HepG2 (cell line): ENCODE measurements at places on chromosomes 1 and 21.

- DNase-seq, result no peak
Measured at GRCh38 chr1:236851871-236852270, 56.8 kb downstream of the MTR start.

DNA sequence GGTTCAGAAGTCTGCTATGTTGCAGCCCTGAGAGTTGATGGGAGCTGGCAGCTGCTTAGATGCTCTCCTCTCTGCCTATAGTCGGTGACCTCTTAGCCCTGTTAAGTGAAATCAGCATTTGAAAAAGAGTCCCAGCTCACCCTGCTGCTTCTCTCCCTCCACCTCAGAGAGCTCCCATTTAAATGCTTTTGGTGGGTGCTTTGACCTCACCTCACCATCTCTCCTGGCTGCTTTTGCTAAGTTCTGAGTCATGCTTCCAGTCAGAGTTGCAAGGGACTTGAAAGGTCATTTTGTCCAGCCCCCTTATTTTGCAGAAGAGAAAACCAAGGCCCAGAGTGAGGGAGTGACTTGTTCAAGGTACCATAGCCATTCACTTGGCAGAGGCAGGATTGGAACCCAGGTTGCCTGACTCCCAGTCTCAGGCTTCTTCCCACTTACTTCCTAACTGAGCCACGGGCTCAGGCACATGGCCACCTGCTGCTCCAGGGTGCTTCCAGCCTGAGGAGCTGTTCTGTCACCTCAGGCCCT, 3.3 kb downstream of the MAPKAPK2 start:
- no peak for DNase-seq

GRCh38 chr1:65894738-65895605, 102.3 kb downstream of the PDE4B start:
- no peak for DNase-seq

DNA sequence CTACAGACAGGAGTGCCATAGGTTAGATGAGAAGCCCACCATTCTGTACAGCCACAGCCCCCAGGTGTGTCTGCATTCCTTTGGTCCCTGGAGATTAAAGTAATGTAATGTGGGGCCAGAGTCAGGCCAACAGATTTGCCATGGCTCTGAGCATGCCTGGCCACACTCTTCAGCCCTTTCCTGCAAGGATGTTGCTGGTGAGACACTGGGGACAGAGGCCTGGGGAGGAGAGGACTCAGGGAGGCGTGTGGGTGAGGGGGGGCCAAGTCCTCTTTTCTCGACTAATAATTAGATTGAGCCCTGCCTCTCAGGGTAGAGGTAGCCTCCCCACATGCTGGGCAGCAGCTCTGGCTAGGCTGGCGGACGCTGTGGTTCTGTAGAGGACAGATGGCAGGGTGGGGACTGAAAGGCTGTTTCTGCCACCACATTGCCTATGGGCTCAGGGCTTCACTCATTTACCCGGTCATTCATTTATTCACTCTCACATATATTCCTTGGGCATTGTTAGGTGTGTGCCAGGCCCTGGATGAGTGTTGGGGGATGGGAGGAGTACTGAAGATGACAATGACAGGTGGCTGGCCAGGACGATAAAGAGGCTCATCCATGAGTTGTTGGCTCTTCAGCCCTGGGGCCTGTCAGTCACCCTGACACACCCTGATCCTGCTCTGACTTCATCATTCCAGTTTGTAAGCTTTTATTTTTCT, 7.1 kb upstream of the PRCC start:
- no peak for DNase-seq

DNA sequence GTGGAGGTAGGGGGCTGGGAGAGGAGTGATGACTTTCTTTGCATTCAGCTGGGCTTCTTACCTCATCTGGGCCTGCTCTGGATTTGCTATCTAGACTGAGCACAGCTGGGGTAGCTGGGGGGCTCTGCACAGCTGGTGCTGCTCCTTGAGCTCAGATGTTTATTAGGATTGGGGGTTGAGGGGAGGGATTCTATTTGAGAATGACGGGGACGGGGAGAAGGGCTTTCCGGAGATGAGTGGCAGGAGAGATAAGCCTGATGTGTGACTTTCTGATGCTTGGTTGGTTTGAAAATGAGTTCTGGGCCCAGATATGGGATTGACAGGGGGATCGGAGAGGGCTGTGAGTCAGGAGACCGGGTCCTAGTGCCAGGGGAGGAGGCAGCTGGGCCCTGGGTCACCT, 146.1 kb upstream of the CSF3R start:
- no peak for DNase-seq

- no peak for DNase-seq
Measured at GRCh38 chr1:21277180-21277579, 13.1 kb downstream of the ECE1 start.

DNA sequence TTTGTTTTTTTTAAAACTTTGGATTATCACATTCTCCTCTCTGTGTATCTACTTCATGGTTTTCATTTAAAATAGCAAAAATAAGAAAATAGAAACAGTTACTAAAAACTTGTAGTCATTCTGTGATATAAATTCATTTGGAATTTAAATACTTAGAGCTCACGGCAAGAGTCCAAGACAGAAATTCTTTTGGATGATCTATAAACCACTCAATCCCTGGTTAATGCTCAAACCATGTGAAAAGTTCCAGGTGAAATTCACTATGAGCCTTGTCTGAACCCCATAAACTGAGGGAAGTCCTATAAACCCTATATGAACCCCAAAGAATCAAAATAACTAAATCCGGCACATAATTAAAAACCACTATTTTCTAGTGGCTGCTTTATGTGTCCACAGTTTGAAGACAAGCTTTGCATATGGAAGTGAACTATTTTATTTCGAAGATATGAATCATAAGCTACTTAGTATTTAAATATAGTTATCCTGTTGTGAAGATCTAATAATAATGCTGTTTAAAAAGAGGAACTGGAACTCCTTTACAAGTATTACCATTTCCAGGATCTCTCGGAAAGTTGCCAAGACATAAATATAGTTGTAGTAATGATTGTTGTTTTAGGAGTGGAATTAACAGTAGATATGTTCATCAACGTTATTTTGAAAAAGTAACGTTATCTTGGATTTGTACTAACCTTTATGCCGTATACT, 163.5 kb downstream of the NFIA start:
- no peak for DNase-seq

DNA sequence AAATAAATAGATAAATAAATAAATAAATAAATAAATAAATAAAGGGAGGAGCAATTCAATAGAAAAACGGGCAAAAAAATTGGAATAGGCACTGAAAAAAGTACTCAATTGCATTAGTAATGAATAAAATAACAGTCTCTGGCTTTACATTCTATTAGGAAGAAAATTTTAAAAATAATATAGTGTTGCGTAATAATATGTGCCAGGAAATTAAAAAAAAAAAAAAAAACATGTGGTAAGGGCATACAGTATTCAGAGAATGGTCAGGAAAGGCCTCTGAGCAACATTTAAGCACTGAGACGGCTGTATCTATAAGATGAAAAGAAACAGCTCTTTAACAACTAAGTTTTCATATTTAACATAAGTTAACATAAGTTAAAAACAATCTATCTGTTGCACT, 48.7 kb upstream of the GLIS1 start:
- no peak for DNase-seq

GRCh38 chr1:31510304-31510703, 66.0 kb upstream of the TINAGL1 start:
- DNase-seq, result no peak

GRCh38 chr1:12618965-12619791, 1.2 kb upstream of the DHRS3 start:
- DNase-seq, result peak; percentile 97

GRCh38 chr21:43824333-43825241, 35.2 kb downstream of the RRP1 start:
- no peak for DNase-seq

DNA sequence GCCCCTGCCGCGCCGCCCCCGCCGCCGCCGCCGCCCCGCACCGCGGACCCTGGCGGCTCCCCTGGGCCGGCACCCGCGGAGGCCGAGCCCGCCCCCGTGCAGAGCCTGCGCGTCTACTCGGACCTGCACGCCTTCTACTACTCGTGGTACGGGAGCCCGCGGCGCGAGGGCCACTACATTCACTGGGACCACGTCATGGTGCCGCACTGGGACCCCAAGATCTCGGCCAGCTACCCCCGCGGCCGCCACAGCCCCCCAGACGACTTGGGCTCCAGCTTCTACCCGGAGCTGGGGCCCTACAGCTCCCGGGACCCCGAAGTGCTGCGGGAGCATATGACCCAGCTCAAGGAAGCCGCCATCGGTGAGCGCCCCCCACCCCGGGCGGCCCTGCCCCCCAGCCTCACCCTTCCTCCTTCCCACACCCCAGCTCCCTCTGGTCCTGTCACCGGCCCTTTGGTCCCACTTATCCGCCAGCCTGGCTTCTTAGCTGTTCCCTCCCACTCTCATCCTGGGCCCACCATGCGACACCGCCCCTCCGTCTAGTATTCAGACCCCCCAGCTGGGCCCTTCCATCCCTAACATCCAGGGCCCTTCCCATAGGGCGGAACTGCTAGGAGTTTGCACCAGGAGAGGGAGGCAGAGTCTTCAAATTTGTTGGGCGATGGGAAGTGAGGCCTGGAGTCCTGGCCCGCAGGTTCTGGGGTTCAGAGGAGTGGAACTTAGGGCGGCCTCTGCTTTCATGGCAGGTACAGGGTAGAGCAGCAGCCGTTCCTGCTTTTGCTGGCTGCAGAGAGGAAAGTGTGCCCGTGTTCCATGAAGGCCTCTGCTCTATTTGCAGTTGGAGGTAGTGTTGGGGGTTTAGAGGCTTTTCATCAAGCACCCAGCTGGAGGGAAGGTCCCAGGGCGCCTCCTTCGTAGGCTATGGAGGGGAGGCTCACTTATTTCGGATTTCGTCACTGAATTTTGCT, 1.0 kb downstream of the MANEAL start:
- DNase-seq, result no peak

DNA sequence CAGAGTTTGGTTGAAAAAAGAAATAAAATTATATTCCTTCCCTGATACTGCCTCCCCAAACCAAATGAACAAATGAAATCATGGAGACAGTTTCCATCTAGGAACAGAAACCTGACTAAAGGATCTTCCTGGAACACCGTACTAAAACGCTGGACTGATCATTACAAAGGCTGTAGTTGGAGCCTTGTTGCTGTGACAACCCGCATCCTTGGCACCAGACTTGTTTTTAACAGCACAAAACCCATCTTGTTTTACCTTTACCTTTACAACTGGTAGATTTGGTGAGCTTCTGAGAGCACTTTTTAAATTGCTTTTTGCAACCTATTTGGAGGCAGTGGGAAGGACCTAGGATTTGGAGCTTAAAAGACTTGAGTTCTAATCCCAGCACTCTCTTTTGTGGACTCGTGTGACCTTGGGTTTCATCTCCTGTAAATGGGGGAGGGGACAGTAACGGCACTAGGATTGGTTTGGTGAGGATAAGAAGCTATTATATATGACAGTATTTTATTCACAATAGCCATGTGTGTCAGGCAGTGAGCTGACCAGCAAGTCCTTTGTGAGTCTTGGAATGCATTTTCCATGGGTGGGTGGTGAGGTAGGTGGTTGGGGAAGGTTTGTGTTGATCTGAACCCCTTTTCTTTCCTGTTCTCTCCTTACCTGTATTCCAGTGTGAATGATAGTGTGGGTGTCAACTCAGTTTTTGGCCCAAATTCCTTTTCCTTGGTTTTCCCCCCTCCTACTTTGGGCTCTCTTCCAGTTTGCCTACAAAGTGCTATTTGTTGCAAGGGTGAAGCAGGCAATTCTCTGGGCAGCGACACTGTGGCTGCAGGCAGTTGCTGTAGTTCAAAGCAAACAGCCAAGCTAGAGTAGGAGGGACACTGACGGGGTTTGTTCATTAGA, 12.6 kb downstream of the LRRC8D start:
- DNase-seq, result peak; percentile 54

GRCh38 chr1:38129971-38130370, 83.4 kb upstream of the POU3F1 start:
- no peak for DNase-seq

GRCh38 chr1:41768583-41768982, 150.1 kb downstream of the HIVEP3 start:
- DNase-seq, result no peak

- no peak for DNase-seq
Measured at GRCh38 chr1:106995970-106996369, 60.5 kb upstream of the PRMT6 start.

DNA sequence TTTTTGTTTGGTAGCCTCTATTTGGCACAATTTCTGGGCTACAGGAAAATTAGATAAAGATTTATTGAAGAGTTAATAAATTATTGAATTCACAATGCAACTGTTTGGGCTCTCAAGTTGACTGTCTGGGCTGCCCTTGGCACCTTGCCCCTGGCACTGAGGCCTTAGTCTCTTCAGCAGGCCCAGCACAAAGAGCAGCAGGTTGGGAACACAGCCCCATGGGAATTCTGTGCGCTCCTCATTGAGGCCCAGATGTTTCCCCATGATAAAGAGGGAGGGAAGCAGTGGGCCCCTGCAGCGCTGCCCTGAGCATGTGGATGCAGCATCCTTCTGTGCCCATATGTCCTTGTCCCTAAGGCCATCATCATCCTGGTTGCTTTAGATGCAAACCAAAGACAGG, 2.9 kb downstream of the CRNN start:
- no peak for DNase-seq

- DNase-seq, result no peak
Measured at GRCh38 chr1:28796352-28797211, 15.4 kb upstream of the OPRD1 start.

DNA sequence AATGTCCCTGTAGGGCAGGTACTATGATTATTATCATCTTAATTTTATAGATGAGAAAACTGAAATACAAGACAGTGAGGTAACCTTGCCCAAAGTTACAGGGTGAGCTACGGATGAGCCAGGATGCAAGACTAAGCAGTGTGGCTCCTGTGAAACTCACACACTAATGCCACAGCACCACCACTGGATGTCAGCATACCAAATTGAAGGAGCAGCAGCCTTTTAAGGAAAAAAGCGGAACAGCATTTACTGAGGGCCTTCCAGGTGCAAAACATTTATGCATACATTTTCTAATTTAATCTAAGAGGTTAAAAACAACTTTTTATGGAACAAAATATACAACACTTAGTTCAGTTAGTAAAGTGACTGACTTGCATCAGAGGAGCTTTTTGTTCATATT, 41.7 kb downstream of the SEC16B start:
- DNase-seq, result no peak

DNA sequence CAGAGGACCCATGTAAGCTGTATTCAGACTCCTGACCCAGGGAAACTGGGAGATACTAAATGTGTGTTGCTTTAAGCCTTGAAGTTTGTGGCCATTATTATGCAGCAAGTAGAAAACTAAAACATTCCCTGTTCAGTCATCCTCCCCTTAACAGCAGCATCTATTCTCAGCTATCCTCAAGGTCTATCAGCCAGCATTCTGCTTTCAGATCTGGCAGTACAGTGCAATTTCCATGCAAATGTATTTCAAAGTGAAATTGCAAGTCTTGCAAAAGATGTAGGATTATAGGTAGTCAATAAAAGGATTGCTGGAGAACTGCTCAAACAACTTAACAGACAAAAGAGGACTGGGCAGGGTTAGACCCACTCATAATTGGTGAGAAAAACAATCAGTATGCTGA, 111.3 kb downstream of the NOS1AP start:
- no peak for DNase-seq

GRCh38 chr1:198176179-198176578, 19.4 kb downstream of the NEK7 start:
- no peak for DNase-seq

- no peak for DNase-seq
Measured at GRCh38 chr1:160865337-160865736, 2.6 kb upstream of the CD244 start.

GRCh38 chr1:64923294-64923718, 43.0 kb downstream of the JAK1 start:
- no peak for DNase-seq

GRCh38 chr1:219926363-219926998, 1.9 kb downstream of the SLC30A10 start:
- DNase-seq, result peak; percentile 75

- no peak for DNase-seq
Measured at GRCh38 chr1:53483170-53483569, 24.0 kb downstream of the DMRTB1 start.
